ENCODE measurements at places on chromosomes 2 and 18. TPM values are rescaled to one million over a fixed set of nuclear protein-coding genes. Genes with fewer than 3 reads are reported as not detected.

Gene TMEM247
- not detected for polyA plus RNA-seq

DNA sequence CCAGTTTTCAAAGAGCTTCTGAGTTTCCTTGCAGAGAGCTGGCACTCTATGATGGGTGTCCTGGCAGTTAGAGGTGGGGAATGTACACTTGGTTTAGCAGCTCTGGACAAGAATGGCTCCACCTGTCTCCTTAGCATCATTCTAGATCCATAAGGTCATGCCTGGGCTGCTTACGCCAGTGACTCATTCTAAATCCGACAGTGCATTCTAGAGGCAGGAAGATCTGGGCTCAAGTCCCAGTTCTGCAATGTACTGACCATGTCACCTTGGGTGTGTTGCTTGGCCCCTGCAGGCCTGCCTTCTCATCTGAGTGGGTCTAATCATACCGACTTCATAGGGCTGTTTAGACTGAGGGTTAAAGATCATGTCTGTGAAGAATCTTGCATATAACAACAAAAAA is 46.5 kb downstream of the PTGR3 start:
- no peak for DNase-seq

DNA sequence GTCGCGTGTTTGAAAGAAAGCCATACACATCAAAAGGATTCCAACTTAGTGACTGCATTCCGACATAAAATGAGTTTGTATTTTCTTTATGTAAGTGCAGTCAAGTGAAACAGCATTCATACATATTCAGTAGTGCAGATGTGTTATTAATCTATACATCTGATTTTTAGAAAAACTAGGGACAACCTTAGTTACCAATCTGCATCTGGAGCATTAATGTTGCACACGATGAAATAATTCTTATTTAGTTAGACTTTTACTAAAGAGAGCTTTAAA is 1.9 kb downstream of the GORASP2 start:
- DNase-seq, result no peak

DNA sequence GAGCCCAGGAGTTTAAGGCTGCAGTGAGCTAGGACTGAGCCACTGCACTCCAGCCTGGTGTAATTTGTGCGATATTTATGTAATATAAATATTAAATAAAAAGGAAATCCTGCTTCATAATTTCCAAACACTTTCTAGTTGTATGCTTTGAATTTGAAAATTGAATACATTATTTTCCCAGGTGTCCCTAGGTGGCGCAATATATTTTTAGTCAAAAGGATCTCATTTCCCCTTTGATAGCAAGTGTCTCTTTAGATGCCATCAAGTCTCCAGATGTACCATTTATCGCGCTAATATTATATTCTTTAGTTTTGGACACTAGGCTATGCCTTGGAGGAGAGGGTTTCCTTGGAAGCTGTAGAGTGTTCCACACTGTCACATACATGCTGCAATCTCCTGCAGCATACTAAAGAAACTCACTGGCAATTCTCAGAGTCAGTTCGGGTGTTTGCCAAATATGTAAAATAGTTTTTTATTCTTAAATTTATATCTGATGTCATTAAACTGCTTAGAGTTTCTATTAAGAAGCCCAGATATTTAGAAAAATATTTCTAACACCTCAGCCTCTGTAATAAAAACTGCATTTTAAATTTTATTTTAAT is 5.6 kb upstream of the WDR7 start:
- DNase-seq, result no peak

GRCh38 chr2:232979871-232980461 is 33.1 kb downstream of the NGEF start:
- DNase-seq, result no peak

Measured in right cardiac atrium (tissue), 5 donors.